Heart right ventricle (tissue), 16 donors: ENCODE measurements at places on chromosomes 12 and 14.

DNA sequence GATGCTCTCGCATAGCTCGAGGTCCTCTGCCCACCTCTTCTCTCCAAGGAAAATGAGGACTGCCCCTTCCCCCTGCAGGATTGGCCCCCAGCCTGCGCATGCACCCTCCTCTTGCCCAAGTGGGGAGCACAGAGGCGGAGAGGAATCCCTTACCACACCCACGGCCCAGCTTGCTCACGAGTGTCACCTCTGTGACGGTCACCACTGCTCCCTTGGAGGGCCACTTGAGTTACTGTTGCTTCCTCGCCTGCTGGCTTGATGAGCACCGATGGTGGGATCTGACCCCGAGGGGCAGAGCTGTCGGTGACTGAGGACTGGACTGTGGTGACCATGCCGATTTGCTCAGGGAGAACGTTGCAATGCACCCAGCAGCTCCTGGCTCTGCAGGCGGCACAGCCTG is 41.7 kb downstream of the FOXN4 start:
- DNase-seq: no peak

- DNase-seq: no peak
Observed at GRCh38 chr12:92272061-92272964, 126.7 kb upstream of the BTG1 start.

DNA sequence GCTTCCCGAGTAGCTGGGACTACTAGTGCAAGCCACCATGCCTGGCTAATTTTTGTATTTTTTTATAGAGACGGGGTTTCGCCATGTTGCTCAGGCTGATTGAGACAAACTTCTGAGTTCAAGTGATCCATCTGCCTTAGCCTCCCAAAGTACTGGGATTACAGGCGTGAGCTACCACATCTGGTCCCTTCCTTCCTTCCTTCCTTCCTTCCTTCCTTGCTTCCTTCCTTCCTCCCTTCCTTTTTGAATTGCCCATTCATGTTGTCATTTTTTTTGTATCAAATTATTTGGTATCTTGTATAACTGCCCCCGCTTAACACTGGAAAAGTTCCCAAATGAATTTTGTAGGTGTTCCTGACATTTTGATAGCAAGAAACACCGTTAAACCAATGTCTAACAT is 11.7 kb downstream of the RAD9B start:
- no peak for DNase-seq

DNA sequence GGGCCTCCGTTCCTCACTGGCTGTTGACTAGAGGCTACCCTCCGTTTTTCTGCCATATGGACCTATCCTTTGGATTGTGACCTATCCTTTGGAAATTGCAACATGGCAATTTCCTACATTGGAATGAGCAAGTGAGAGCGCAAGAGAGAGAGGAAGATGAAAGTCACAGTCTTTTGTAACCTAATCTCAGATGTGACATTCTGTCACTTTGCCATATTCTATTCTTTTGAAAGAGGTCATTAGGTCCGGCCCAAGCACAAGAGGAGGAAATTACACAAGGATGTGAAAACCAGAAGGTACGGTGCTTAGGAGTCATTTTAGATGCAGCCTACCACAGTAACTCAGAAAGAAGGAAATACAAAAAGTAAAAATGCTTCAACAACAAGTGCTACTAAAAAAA is 47.3 kb upstream of the SRP54 start:
- DNase-seq: no peak

DNA sequence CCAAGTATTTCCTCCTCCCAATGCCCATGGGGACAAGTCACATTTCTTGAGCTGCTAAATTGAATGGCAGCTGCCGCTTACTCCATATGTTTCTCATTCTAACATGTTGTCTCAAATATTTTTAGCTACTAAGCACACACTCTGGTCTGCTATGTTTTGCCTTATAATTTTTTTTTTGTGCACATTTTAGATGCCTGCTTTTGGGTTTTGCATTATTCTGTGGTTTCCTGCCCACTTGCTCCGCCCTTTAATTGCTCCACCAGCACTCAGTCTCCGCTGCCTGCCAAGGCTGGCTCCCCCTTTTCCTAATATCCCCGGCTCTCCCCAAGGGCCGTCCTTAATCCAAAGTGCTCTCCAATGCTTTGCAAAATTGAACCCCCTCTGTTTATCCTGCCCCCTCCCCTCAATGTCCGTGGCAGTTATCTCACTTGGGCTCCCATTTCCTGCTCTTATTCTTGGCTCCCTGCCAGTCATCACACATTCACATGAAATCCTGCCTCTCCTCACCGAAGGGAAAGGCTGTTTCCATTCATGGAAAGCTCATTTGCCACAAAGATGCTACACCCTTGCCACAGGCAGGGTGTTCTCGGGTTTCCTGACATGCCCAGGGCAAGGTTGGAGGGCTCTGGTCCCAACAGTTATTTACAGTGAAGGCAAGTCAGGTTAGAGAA is 79.4 kb downstream of the C12orf75 start:
- peak; percentile 83 for DNase-seq

GRCh38 chr12:59393506-59393905 is 202.3 kb upstream of the SLC16A7 start:
- no peak for DNase-seq

DNA sequence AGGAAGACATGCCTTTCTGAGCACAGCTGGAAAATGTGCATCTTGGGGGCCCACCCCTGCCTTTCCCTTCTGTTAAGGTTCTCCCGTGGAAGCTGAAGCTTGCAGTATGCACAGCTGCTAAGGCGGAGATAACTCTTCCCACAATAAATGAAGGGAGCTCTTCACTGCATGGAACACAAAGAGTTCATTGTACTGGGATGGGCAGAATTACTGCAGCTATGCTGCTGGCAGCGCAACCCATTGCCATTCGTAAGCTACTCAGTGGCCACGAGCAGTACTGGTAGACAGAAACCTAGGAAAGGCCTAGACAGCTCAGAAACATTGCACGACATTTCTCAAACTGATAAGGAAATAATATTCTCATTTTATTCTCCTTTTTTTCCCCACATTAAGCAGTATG is 310.2 kb downstream of the MDGA2 start:
- no peak for DNase-seq
